ENCODE measurements at places on chromosomes 12 and 14.

GRCh38 chr14:68753690-68754089, 39.2 kb downstream of the ZFP36L1 start:
- DNase-seq: no peak

- DNase-seq: no peak
Measured at GRCh38 chr14:51453869-51454268, 197.8 kb upstream of the FRMD6 start.

DNA sequence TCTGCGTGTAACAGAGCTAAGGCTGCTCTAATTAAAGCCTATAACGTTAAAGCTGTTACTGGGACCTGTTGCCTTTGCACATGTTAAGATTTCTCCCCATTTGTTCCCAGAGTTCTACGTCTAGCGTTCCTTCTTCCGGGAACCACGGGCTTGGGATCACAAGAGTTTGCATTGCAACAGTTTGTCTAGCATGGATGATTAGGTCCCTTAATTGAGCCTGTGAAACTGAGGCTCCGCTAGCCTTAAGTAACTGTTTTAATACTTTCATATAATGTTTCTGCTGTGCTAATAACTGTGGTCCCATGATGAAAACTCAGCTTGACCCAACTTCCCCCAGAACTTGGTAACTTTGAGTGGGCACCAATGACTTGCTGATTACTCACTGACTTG, 16.7 kb upstream of the LYZ start:
- no peak for DNase-seq

GRCh38 chr14:96683562-96684289, 113.5 kb upstream of the VRK1 start:
- DNase-seq: no peak

- DNase-seq: no peak
Measured at GRCh38 chr12:103809154-103809553, 31.9 kb downstream of the NT5DC3 start.

- DNase-seq: no peak
Measured at GRCh38 chr12:62834971-62835547, 99.9 kb downstream of the PPM1H start.

- DNase-seq: no peak
Measured at GRCh38 chr14:58119381-58119780, 32.6 kb downstream of the ARMH4 start.

- DNase-seq: no peak
Measured at GRCh38 chr12:6391013-6391412, 7.1 kb downstream of the LTBR start.

GRCh38 chr14:53545217-53545616, 392.1 kb upstream of the DDHD1 start:
- no peak for DNase-seq

DNA sequence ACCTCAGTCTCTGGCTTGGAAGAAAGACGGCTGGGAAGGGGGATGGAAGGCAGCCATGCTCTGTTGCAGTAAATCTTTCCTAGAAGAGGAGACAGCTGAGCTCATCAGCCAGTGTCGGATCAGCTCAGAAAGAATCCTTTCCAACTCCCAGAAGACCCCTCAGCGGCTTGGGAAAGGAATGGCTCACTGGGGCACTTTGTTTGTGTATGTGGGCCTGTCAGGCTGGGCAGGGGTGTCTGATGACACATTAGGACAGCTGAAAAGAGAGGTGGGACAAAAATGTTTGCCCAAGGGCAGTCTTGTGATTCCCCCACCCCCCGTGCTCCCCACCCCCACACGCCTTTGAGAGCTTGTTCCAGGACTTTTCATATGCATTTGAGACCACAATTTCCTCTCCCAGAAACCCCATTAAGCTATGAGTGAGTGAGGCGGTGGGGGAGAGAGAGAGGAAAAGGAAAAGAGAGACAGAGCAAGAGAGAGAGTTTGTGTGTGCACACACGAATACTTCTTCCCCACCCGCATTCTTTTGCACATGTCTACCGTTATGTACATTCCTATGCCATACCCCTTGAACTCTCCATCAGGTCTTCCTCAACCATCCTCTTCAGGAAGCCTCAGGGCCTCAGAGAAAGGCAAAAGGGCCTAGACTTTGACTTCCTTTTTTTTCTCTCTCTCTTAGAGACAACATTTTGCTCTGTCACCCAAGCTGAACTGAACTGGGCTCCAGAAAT, 198.9 kb downstream of the ZFP36L1 start:
- DNase-seq: no peak

- no peak for DNase-seq
Measured at GRCh38 chr12:780750-781379, 28.5 kb downstream of the WNK1 start.

DNA sequence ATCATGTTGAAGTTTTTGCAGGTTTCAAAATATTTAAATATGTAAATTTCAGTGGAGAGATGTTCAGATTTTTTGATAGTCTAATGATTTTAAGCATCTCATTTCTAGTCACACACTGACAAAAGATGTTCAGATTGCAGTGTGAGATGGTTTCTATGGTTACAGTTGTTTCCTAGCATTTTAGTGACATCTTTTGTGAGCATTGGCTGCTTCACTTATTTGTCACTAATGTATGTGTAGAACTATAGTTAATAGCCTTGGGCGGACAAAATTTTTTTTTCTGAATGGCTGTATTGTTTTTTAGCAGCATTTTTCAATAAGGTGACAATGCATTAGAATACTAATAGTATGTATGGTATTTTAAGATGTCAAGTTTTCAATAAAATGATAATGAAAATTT, 315.6 kb upstream of the PRKD1 start:
- DNase-seq: no peak

DNA sequence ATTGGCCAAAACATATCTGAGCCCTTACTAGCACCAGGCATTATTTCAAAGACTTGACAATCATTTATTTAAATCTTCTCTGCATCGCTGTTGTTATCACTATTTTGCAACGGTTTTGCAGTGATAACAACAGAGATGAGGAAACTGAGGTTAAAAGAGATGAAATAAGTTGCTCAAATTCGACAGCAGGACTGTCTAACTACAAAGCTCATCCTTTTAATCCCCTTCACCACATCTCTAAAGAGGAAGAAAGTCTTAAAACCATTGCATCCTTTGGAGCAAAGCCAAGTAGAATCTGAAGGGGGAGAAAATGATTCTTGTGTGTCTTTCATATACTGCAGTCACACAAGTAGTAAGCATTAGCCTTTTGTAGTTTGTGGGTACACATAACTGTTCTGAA, 14.8 kb upstream of the ETNK1 start:
- DNase-seq: no peak

DNA sequence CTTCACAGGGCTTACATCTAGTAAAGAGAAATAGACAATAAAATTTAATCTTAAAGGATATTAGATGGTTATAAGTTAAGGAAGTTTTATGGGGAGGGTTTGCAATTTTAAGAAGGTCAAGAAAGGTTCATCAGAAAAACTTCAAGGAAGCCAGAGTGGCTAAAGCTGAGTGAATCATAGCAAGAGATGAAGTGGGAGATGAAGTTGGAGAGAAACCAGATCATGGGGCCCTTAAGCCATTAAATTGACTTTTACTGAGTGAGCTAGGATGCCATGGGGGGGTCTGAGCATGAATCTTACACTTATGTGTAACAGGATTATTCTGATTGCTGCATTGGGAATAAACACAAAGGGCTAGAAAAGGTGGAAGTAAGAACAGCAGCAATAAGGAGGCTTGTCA, 189.2 kb downstream of the LRIG3 start:
- DNase-seq: no peak

DNA sequence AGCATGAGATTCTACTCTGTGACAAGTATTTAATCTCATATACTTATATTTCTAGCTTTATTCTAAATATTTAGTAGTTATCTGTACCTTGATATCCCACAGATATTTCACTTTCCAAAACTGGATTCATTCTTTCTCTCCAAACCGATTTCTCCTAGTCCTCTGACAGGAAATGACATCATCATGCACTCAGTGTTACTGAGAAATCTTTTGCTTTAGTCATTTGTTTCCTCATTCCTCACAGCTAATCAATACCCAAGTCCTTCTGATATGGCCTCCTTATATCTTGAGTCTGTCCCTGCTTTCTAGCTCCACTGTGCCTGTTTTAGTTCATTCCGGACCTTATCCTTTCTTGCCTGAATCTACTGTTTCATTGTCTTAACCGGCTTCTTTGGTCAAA, 39.4 kb upstream of the E2F7 start:
- no peak for DNase-seq

- DNase-seq: no peak
Measured at GRCh38 chr12:15115434-15115833, 105.8 kb downstream of the RERG start.

GRCh38 chr12:115864396-115864795, 413.1 kb downstream of the MED13L start:
- DNase-seq: no peak

GRCh38 chr14:64220056-64220455, 74.1 kb downstream of the ESR2 start:
- no peak for DNase-seq

GRCh38 chr12:101915841-101916240, 38.5 kb downstream of the DRAM1 start:
- no peak for DNase-seq

GRCh38 chr12:48831257-48831656, 13.0 kb downstream of the CACNB3 start:
- no peak for DNase-seq
